ENCODE measurements at places on chromosomes 5 and 9.
A peak's percentile ranks its signal among the peaks of the same experiment; 100 is the strongest.

DNA sequence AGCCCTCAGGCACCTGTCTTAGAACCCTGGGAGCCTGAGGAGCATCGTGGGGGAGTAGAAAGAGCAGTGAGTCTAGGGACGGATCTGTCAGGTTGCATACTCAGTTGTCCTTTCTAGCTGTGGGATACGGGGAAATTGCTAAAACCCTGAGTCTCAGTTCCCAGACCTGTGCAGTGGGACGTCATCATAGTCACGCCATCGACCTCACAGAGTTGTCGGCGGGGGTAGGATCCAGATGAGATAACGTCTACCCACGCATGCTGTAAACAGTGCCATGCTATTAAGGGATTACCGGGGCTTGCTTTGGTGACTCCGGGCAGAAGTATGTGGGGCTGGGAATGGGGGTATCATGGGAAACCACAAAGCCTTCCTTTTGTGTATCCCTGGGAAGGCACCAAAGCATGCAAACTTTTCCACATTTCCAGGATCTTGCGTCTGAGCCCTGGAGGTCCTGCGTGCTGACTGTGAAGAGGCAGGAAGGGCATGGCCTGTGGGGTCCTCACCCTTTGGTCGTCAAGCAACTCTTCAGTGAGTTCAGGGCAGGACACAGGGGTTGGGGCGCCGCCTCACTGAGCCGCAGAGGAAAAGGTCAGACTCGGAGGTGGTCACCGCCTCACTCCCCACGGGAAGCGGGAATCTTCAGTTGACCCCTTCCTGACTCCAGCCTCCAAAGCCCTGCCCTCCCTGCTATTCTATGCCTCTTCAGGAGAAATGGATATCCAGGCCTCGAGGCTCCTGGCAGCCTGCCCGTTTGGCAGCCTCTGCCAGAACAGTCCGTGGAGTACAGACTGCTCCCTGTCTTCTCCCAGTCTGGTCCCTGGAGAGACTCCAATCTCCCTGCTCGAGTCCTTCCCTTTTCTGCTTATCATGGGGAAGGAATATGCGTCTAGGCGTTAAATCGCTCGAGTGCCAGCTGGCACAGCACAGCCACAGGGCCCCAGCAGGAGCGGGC, 186.8 kb upstream of the KLF9 start:
- DNase-seq = peak; percentile 94

GRCh38 chr5:151215546-151215880, 8.4 kb downstream of the CCDC69 start:
- DNase-seq = no peak

DNA sequence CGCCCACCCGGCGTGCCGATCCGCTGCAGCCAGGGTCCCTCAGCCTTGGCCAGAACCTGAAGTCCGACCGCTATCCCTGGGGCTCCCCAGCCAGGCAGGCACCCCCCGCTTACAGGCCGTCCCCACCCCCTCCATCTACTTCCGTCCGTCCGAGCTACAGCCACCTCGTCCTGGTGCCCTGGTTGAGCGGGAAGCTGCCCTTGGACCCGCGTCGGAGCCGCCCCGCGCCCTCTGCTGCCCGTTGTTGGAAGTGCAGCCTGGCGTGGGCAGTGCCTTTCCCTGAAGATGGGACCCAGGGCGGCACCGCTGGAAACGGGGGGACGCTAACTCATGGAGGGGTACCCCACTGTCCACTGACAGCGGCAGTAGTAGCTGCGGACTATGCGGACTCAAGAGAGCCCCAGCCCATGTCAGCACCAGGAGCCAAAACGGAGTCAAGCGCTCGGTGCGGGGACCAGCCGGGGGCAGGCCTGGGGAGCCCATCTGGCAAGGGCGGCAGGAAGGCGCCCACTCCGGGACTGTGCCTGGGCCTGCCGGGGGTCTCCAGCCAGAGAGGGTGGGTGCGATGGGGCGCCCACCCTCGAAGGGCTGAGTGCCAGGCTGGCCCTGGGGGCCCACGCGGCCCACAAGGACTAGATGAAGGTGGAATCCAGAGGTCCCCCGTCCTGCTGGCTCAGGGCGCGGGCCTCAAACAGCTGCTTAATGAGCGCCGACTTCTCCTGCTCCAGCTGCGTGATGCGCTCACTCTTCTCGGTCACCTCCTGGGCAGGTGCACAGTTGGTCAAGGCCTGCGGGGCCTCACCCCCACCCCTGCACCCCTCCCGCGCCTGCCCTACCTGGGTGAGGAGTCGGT, 6.1 kb downstream of the SAPCD2 start:
- DNase-seq = peak; percentile 12

GRCh38 chr5:16957304-16958196, 21.5 kb upstream of the MYO10 start:
- DNase-seq = no peak

DNA sequence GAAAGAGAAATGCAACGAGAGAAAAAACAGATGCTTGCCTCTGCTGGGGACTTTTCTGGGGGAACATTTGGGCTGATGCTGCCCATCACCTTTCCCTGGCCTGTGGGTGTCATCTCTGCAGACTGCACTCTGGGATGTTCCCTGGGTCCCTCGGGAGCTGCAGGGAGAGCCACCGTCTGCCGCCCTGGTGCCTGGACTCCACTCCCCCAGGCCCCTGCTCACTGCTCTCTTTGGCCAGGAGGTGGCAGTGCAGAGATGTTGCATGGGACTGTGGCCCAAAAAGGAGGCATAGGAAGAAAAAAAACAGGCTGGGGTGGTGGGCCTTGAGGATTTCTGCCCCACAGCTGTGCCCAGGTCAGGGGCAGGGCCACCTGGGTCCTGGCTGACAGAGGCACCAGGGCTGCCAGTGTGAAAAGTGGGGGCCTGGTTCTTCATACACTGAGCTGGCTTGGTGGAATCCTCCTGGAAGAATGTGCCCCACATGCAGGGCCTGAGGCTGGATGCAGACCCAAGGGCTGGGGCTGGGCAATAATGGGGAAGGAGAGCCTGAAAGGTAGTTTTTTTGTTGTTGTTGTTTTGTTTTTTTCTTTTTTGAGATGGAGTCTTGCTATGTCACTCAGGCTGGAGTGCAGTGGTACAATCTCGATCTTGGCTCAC, 353.6 kb downstream of the SLIT3 start:
- DNase-seq = no peak

- no peak for DNase-seq
These were observed 57.9 kb upstream of the FST start for GRCh38 chr5:53422539-53422938.

DNA sequence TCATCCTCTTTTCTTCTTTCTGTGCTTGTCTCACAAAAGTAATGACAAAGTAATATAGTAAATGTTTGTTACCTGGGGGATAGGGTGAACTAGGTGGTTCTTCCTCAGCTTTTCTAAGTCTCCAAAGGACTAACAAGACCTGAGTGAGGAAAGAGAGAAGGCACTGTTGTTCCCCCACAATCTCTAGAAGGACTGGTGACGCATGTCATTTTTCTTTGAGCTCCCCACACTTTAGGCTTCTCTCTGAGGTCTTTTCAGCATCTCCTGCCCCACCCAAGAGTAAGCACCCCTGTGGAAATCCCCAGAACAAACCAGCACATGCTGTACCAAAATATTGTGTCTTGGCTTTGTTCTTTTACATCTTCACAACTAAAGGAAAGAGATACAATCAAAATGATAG, 2.4 kb upstream of the IL7R start:
- no peak for DNase-seq
